ENCODE measurements at places on chromosomes 2 and 18.

DNA sequence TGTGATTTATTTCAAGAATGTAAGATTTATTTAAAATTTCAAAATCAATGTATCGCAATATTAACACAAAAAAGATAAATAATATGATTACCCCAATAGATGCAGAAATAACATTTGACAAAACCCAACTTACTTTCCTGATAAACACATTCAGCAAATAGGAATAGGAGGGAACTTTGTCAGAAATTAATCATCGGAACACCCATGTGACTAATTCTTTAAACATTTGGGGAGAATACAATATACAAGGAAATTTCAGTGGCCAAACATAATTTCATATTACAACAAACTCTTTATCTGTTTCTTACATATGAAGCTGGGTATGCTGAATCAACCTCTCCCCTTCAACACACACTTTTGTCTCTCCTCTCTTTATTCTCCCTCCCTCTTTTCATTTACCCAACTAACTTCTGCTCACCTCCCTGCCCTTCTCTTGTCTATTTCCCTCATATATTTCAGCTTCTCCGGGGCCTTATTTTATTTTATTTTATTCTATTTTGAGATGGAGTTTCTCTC is 309.6 kb upstream of the CNTNAP5 start:
- no peak for DNase-seq

- DNase-seq = no peak
Observed at GRCh38 chr2:241933179-241933911, 63.8 kb downstream of the RTP5 start.

- no peak for DNase-seq
Observed at GRCh38 chr18:78790511-78790910, 189.1 kb upstream of the SALL3 start.

DNA sequence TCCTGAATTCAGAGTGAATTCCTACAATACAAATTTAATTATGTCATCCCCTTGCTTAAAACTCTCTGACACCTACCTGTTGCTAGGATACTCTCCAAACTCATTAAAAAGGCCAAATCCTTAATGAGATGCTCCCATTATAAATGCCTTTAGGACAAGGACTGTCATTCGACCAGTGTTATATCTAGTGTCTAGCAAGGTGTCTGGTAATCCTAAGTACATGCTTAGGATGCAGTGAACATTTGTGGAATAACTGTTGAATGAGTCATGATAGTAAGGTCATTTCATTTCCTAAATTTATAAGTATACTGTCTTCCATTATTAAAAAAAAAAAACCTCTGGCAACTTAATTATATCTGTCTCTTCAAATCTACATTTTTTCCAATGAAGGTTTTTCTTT is 588.9 kb upstream of the NRXN1 start:
- DNase-seq = no peak

- DNase-seq = no peak
Observed at GRCh38 chr2:26852405-26853306, 4.7 kb downstream of the DPYSL5 start.

GRCh38 chr2:112314856-112315255 is 39.5 kb downstream of the ZC3H6 start:
- DNase-seq = no peak

DNA sequence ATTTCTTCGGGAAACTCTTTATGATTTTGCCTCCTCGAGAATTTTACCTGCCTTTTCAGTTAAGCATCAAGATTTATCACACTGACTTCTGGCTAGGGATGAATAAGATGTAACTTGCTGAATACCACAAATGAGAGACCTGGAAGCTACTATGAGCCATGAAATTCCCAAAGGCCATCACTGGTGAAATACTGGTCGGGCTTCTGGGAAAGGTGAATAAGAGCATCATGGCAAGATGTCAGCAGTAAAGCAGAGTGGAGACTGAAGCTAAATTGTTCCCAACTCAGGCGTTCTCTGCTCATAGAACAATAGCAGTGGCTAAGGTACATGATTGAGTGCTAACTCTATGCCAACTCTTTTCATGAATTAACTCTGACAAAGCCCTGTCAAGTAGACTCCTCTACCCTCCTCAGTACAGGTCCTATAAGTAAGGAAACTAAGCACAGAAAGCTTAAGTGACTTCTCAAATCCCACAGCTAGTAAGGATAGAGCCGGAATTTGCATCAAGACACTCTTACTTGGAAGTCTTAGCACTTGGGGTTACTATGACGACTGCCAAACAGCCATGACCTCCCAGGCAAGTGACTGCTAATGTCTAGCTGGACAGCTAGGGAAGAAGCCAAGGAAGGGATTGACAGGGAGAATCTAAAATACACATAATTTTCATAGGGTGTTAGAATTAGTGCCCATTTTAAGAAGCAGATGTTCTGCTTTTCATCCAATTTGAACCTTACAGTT is 22.7 kb upstream of the DSC3 start:
- no peak for DNase-seq

DNA sequence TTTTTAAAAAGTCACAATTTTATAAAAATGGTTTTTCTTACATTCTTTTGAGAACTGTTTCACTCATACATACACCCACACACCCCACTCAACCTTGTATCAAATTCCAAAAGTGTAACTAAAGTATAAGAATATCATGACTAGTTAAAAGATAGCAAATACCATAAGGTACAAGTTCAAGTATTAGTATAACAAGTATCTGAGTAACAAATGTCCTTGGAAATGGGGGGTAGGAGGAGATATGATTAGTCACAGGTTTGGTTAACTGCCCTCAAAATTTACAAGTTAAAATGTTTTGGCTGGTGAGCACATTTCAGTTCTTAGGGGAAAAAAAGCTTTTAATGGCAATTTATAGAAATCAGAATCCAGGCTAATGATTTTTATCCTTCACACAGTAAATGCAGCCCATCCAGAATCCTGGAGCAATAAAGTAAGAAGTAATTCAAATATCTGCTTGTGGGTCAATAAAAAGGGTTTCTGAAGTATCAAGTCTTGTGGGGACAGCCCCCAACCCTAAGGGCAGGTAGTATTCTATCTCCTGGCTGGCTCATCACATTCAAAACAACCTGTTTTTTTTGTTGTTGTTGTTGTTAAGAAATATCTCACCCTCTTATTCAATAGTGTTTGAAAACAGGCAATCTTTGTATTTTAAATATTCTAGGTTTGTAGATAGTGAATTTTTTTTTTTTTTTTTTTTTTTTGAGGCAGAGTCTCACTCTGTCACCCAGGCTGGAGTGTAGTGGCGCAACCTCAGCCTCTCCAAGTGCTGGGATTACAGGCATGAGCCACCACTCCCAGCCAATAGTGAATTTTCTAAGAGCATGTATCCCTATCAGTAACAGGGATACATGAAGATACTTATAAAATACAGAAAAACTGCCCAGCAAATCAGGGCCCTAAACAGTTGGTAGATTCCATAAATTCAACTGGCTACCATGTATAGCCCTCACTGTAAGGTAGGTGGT is 14.5 kb downstream of the IAH1 start:
- no peak for DNase-seq

GRCh38 chr2:23363831-23364230 is 21.1 kb upstream of the KLHL29 start:
- no peak for DNase-seq

DNA sequence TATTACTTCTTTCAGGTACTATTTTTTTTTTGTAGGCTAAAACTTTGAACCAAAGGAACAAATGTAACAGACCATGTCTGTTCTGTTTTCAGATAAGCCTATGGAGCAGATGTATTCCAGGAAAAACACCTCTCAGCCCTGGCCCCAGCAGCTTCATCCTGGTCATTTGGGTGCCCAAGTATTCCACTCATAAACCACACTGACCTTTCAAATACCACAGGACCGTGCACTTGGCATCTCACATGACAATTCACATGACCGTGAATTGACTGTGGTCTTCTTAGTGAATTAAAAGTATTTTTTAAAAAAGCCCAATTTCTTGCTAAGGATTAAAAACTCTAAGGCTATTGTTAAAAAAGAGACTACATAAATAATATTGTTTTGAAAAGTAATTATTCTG is 50.2 kb downstream of the SMIM21 start:
- no peak for DNase-seq

DNA sequence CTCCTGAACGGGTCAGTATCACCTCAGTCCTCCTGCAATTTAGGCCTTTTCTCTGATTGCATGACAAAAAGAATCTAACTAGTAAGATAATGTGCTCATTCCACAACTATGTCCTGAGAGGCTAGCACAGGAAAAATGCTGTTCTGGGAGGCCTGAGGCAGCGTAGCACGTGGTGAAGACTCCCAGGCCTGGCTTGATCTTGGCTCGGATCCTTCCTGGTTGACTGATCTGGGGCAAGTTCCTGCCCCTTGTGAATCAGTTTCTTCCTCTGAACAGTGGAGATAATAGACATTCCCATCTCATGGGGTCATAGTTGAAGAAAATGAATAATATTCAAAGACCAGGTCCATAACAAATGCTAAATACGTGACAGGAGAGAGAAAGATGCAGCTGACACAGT is 12.3 kb downstream of the FBLN7 start:
- DNase-seq = no peak

- no peak for DNase-seq
Observed at GRCh38 chr2:109068811-109069210, 60.2 kb upstream of the SH3RF3 start.

- no peak for DNase-seq
Observed at GRCh38 chr2:23789012-23789411, 137.9 kb downstream of the ATAD2B start.

GRCh38 chr2:114550895-114551793 is 108.7 kb downstream of the DPP10 start:
- no peak for DNase-seq

DNA sequence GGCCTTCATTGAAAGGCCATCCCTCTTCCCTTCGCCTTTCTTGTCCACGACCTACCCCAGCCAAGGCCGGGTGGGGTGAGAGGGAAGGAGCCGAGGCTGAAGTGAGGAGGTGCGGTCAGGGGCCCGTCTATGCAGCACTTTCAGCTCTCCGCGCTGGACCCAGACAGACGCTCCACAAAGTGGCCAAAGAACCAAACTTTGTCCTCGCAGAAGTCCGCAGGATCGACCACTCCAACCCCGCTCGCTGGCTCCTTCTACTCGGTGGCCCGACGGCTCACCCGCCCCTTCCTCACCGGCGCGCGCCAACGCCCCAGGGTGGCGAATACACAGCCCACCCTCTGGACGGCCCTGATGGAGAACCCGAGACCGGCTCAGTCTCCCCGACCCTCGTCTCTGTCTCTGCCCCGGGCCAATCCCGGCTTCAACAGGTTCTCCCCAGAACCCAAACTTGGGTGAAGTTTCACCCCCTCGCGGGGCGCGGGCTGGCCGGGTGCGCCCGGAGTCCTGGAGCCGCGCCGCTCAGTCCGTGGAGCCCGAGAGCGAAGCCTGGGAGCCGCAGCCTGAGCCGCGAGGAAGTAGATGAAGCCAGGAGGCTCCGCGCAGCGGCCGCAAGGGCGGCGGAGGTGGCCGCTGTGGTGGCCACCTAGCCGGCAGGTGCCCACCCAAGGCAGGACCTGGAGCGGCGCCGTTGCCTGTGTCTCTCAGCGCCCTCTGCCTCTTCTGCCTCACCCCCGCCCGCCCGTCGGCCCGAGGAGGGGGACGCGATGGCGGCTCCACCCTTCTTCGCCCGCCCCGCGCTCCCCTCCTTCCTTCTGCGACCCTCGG is 26.7 kb upstream of the ALPP start:
- no peak for DNase-seq
